ENCODE measurements at places on chromosomes 11 and 22.

- no peak for DNase-seq
Observed at GRCh38 chr11:35109827-35110226, 29.1 kb upstream of the CD44 start.

DNA sequence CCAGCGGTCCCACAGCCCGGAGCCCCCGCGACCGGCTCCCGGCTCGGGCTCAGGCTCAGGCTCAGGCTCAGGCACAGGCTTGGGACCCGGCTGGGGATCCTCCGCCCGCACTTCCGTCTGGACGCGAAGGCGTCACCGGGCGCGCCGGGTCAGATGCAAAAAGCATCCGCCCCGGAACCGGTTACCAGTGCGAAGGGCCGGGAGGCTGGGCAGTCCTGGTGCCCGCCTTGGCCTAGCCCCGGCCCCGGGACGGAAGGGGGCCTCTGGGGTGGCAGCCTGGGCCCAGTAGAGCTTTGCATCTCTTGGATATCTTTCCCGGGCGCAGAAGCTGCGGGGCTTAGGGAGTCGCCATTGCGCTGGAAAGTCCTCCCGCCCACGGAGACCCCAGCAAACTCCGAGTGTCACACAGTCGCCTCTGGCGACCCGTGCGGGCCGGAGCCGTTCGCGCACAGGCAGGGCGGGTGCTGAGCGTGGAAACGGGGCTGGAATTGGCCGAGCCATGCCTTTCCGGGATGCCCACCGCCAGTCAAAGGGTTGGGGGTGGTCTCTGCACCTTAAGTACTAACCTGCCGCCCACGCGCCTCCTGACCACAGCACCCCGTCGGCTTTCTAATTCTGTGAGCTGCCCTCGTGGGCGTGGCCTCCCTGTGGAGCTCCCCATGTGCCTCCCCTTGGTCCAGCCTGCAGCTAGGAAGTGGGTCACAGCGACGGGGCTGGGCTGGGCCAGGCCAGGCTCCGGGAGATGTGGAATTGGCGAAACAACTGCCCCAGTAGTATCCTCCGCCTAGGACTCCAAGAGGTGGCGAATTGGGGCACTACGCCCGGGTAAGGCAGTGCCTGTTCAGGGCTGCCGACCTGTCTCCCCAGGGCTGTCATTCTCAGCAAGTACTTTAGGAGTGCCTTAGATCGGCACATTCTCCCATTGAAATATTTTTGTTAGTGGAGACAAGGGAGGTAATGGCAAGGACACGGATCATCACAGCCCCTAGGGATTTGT, at the start of gene TMEM9B:
Gene TMEM9B, minus strand, starts transcription at position 119 of the 997 bp plus-strand sequence. CDS start 129 bp downstream, outside the sequence.
- DNase-seq: peak; percentile 80

GRCh38 chr11:63884196-63884932, 32.6 kb downstream of the RCOR2 start:
- DNase-seq: no peak

DNA sequence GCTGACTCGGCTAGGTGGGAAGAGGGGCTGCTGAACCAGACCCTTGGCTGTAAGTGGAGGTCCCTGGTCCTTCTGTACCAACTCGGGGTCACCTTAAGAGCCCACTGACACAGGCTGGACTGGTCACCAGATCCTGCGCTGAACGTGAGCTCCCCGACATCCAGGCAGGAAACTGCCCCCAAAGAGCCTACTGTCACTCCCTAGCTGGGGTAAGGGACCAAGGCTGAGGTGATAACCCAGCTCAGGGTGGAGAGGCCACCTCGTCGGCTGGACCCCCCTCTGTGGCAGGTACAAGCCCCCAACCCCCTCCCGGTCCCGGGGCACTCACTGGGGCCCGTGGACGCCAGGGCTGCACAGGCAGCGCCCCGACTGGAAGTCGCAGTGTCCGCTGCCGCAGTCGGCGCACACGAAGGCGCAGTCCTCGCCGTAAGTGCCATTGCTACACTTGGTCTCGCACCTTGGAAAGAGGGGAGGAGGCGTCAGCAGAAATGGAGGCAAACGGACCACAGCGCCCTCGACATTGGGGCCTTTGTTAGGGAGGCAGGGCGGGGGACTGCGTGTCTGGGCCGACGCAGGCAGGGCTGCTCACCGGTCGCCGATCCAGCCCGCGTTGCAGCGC, 7.4 kb downstream of the SCARF2 start:
- DNase-seq: no peak

- DNase-seq: no peak
Observed at GRCh38 chr22:49521787-49522224, 305.9 kb downstream of the BRD1 start.

GRCh38 chr11:115819014-115819413, 314.8 kb upstream of the CADM1 start:
- no peak for DNase-seq

- DNase-seq: no peak
Observed at GRCh38 chr11:114090976-114091375, 31.5 kb downstream of the ZBTB16 start.

- no peak for DNase-seq
Observed at GRCh38 chr11:20037396-20038153, 122.7 kb downstream of the DBX1 start.

- no peak for DNase-seq
Observed at GRCh38 chr22:30398685-30399680, 2.2 kb downstream of the SEC14L2 start.

- no peak for DNase-seq
Observed at GRCh38 chr11:26287067-26287518, 44.8 kb upstream of the ANO3 start.

DNA sequence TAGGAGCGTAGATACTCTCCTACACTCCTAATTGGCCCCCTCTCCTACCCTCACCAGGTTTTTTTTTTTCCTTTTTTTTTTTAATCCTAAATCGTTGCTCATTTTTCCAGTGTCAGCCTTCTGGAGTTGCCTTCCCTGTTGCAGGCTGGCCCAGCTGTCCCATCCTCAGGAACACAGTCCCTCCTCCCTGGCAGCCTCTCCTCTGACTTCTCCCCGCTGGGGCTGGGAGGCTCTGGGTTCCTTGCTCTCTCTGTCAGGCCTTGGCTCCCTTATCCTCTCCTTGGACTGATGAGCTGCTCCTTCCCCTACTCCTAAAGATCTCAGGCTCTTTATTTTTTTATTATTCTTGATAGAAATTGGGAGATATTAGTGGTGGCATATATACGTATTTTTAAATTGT, 62.2 kb downstream of the PKNOX2 start:
- DNase-seq: no peak

GRCh38 chr11:67642173-67643120, 2.9 kb upstream of the TBX10 start:
- no peak for DNase-seq

GRCh38 chr11:87555101-87555500, 517.4 kb downstream of the TMEM135 start:
- DNase-seq: no peak

DNA sequence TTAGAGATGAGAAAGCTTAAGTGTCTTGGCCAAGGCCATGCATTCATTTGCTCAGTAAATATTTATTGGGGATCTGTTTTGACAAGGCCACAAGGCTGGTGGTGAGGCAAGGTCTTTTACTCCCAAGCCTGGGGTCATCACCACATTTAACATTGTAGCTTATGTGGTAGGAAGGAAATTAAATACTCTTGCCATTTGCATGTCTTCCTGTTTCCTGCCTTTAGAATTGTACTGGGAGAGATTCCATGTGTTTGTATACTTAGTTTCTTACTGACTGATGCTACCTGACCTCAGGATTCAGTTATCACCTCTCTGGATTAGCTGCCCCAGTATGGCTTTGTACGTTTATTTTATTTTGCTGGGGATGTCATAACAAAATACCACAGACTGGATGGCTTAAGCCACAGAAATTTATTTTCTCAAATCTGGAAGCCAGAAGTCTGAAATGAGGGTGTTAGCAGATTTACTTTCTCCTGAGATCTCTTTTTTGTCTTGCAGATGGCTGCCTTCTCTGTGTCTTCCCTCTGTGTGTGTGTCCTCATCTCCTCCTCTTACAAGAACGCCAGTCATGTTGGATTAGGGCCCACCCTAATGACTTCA, 44.8 kb downstream of the SPECC1L start:
- no peak for DNase-seq

DNA sequence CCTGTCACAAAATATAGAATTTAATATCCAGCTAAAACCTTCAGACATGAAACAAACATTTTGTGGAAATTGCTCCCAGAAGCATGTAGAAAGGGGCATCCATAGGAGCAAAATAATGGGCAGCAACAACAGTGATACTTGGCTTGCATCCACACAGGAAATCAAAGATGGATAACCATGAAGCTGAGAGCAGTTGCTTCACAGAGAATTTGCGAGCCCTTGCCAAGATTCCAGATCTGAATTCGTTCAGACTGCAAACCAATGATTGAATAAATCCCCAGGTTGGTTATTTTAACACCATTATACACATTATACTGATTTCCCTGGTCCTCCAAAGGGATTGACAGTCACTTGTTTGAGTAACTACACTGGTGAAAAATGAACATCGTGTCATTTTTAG, 15.6 kb upstream of the OR51L1 start:
- no peak for DNase-seq

- no peak for DNase-seq
Observed at GRCh38 chr22:45196926-45197605, 33.3 kb downstream of the NUP50 start.

DNA sequence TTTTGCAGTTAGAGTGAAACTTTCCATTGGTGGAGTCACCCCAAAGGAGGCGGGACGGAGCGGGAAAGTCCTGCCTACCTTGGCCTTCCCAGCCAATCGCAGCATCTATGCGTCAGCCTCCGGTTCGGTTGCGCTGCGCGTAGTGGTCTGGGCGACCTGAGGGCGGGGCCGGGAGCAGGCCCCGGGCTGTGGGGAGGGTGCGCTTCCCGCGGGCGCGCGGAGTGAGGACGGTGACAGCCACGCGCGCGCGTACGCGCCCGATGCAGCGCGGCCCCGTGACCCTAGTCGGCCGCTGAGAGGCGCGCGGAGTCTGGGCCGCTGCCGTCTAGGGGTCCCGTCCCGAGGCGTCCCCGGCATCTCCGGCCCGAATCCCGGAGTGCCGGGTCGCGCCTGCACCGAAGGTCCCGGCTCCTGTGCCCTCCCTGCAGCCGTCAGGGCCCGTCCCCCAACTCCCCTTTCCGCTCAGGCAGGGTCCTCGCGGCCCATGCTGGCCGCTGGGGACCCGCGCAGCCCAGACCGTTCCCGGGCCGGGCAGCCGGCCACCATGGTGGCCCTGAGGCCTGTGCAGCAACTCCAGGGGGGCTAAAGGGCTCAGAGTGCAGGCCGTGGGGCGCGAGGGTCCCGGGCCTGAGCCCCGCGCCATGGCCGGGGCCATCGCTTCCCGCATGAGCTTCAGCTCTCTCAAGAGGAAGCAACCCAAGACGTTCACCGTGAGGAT, at the start of gene NF2:
Gene NF2, plus strand, starts transcription at position 276 of the 718 bp plus-strand sequence. Its CDS starts 366 bp downstream, at position 642.
- DNase-seq: peak; percentile 99
